NCI-H187 (cell line): ENCODE measurements at places on chromosomes 12 and 14.

- no peak for DNase-seq
Observed at GRCh38 chr12:120662879-120663278, 22.5 kb downstream of the CABP1 start.

DNA sequence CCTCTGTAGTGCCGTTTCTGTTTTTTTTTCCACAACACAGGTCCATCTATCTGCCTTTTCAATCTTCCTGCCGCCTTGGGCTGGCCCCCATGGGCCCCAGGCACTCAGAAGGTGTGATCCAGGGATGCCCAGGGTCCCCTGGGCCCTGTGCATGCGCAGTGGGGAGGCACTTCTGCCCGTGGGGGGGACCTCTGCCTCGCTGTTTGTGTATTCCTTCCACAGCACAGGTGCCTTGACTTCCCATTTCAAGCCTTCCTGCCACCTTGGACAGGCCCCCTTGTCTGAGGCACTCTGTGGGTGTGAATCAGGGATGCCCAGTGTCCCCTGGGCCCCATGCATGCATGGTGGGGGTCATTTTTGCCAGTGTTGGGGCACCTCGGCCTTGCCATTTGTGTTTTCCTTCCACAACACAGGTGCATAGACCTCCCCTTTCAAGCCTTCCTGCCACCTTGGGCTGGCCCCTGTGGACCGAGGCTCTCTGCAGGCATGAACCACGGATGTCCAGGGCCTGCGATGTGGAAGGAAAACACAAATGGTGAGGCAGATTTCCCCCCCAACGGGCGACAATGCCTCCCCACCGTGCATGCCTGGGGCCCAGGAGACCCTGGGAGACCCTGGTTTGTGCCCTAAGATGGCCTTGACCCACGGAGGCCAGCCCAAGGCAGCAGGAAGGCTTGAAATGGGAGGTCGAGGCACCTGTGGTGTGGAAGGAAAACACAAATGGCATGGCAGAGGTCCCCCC is 366.5 kb downstream of the ALG10 start:
- no peak for DNase-seq

- DNase-seq: no peak
Observed at GRCh38 chr14:95353007-95353406, 33.3 kb upstream of the CLMN start.

DNA sequence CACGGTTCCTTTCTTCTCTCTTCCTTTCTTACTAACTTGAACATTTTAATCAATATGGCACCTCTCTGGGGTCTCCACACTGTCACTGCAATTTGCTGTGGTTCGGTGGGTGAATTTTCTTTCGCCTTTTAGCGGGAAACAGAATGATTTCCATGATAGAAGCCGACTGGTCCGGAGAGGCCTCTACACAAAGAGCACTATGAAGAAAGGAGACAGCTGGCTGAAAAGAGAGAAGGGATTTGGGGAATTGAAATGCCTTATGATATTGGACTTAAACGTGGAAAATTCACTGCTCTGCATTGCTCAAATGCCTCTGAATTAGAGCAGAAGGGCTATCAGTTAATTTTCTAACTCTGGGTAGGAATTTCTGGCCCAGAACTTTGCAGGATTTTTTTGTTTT is 55.9 kb downstream of the KCNA5 start:
- DNase-seq: no peak

DNA sequence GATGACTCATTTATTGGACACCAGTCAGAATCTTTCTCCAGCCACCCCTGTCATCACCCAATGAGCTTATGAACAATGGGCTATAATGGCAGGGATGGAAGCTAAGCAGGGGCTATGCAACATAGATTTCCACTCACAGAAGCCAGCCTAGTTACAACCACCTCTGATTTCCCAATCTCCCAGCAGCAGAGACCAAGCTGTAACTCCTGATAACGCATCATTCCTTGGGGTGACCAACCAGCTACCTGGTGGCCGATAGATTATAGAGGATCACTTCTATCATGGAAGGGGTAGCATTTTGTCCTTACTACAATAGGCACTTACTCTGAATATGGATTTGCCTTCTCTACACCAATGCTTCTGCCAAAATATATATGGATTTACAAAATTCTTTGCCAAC is 302.3 kb upstream of the ATXN7L3B start:
- DNase-seq: no peak

GRCh38 chr14:67068251-67068650 is 121.0 kb upstream of the GARIN2 start:
- DNase-seq: no peak

GRCh38 chr12:131511391-131511802 is 199.5 kb upstream of the SFSWAP start:
- no peak for DNase-seq

- no peak for DNase-seq
Observed at GRCh38 chr14:48584031-48584430, 908.6 kb upstream of the MDGA2 start.

- no peak for DNase-seq
Observed at GRCh38 chr12:106841510-106842302, 67.2 kb downstream of the RIC8B start.

DNA sequence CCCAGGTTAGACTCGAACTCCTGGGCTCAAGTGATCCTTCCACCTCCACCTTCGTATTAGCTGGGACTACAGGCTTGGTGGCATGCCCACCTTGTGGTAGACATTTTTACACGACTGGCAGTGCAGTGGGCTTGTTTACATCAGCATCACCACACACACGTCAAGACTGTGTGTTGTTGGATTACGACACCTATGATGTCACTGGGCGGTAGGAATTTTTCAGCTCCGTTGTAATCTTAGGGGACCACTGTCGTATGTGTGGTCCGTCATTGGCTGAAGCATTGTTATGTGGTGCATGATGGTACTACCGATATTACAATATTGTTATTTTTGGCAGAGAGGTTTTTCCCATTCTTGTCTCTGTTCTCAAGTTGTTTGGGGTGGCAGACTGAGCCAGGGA is 50.7 kb downstream of the TSPAN9 start:
- no peak for DNase-seq

GRCh38 chr12:12748044-12748443 is 30.9 kb downstream of the CDKN1B start:
- no peak for DNase-seq

DNA sequence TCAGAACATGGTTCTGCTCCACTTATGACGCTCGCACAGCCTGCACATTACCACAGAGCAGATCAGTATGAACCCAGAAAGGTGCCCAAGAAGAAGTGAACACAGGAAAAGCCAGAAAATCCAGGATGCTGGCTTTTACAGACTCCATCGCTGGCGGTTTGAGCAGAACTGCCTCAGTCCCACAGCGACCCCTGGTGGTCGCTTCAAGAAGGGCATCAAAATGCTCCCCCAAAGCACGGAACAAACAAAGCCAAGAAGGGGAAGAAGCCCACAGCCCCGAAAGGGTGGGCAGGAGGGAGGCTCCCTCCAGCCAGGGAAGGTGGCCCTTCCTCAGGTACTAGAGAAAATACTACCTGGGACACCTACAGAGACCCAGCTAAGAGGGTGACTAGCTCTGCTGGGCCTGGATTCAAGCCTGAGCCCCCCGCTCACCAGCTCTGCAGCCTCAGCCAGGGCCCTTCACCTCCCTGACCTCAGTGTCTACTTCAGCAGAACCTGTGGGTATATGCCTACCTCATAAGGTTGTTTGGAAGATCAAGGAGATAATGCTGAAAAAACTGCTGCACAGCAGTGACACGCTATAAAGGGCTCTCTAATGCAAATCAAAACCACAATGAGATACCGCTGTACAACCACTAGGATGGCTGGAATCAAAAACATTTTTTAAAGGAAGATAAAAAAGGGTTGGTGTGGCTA is 98.1 kb downstream of the NCOR2 start:
- no peak for DNase-seq

- no peak for DNase-seq
Observed at GRCh38 chr14:84340938-84341337, 1189.0 kb upstream of the FLRT2 start.

- no peak for DNase-seq
Observed at GRCh38 chr14:33285902-33286700, 347.4 kb downstream of the NPAS3 start.

GRCh38 chr12:100868487-100868886 is 73.9 kb downstream of the ANO4 start:
- no peak for DNase-seq
